NCI-H510A treated with DMSO at 0.1 percent for 48 hours (cell line): ENCODE measurements at places on chromosomes 12 and 14.

GRCh38 chr12:65308006-65308405 is 29.5 kb downstream of the MSRB3 start:
- DNase-seq: no peak

DNA sequence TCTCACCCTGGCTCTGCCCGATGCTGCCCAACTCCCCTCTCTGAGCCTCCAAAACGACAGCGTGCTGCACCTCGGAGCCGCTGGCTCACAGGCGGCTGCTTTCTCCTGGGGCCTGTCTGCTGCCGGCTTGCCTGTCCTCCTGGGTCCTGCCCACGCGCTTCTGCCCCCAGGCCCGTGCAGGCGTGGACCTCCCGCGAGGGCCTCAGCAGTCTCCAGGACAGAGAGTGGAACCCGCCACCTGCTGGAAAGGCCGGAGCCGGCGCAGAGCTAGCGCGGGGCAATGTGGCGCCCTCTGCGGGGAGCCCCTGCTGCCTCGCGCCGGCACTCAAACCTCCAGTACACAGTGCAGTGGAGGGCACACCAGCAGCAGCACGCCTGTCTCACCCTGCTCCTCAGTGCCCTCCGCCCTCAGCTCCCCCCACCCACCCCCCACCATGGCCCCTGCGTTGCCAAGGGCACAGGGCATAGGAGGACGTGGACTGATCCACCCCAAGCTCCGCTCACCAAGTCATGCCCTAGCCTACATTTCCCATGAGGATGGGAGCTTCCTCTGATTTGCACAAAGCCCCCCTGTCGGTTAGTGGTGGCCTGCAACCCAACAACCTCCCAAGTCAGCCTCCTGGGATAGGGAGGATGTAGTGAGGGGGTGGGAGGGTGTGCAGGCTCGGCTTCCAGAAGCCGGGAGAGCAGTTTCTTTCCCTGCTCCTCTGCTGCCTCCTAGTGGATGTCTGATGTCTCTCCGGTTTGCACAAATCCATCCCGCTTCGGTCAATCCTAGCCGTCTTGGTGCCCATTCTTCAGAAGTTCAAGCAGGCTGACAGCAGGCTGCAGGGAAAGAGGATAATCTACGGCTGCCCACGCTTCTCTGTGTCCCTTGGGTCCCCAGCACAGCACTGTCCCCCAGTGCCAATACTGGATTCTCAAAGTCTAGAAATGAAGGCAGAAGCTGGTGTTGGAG is 25.2 kb downstream of the KRT8 start:
- DNase-seq: peak; percentile 95

DNA sequence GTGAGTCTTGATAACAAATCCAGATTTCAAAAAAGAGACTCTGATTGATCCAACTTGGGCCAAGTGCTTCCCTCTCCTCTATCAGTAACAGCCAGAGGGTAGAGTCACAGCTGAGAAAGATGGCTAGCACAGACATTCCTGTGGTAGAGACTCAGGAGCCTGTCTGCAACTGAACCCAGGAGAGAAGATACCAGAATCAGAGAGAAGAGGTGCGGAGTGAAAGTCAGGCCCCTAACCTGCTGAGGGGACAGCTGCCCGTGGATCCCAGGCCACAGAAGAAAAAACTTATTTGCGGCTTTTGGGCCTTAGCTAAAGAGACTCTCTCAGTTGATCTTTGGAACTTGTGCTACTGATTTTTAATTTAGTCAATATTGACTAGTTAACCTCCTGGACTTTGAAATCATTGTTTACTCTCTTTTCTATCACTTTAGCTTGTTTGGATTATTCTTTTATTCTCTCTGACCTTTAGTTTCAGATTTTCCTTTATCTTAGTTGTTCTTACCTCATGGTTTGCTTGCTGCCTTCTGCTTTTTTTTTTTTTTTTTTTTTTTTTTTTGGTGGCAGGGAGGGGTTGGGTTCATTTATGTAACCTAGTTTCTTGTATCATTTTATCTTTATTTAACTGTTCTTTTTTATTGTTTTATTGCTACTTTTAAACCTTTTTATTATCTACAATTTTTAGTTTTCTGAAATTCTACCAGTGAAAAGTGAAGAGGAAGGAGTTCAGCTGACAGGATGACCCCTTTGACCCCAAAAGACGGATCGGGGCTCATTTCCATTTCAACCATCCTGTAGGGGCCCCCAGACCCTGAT is 154.9 kb upstream of the KRR1 start:
- DNase-seq: no peak

DNA sequence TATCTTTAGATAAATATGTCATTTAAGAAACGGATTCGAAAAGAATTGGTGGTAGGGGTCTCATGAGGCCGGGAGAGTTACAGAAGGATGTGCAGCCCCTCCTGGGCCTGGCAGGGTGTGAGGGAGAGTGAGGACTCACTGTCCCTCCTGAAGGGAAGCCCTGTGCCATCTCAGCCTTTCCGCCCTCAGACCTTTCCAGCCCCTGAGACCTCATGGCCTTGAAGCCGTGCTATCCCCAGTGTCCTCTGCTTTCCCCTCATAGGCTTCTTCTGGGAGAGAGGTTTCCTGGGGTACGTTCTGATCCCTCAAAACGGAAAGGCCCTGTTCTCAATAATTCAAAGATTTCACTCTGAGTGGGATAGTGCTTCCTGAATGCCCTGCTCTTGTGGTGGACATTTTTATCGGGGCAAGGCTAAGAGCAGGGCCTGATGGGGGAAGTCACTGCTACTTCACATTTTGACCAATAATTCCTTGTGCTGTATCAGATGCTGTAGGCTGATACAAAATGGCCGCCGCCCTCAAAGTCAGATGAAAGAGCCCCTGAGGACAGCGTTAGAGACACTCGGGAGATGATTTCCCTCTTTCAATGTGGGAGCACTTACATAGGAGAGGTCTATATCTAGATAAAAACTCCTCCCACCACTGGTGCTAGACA is 1.3 kb downstream of the CD4 start:
- DNase-seq: no peak

DNA sequence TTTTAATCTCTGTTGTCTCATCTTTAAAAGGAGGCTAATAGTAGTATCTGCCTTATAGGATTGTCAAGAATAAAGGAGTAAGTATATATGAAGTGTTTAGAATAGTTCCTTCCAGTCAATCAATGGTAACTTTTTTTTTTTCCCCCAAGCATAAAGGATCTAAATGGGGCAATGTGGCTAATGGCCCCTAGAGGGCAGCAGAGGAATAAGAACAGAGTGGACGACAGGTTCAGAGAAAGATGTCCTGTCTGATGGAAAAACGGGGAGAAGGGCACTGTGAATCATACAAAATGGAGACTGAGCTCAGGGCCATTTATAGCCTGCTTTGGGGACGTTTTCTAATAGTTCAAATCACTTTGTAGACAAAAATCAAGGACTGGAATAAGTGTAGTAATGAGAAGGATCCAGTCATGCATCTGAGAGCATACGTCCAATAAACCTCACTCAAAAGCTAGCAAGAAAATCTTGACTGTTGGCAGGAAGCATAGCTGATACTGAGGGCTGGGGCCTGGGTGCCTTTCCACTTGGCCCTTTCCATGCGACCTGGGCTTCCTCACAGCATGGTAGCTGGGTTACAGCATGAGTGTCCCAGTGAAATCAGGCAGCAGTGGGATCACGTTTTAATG is 51.3 kb downstream of the IFNG-AS1 start:
- peak; percentile 92 for DNase-seq

- no peak for DNase-seq
Observed at GRCh38 chr12:15532364-15532977, 210.2 kb downstream of the PTPRO start.

- no peak for DNase-seq
Observed at GRCh38 chr14:28426960-28427359, 339.6 kb upstream of the FOXG1 start.

GRCh38 chr12:51270067-51270950 is at the start of gene SMAGP:
Gene SMAGP (minus strand): TSS chr12:51270415. CDS start chr12:51269278, 1,137 bp downstream.
- peak; percentile 70 for DNase-seq

GRCh38 chr12:117580015-117580717 is 218.7 kb upstream of the NOS1 start:
- DNase-seq: no peak

- no peak for DNase-seq
Observed at GRCh38 chr14:92932448-92933395, 9.8 kb downstream of the CHGA start.

- DNase-seq: peak; percentile 40
Observed at GRCh38 chr14:95774265-95775160, 60.6 kb upstream of the TCL1A start.

- DNase-seq: peak; percentile 45
Observed at GRCh38 chr14:104367866-104368750, 211.5 kb upstream of the C14orf180 start.

- no peak for DNase-seq
Observed at GRCh38 chr12:63042646-63043045, 107.7 kb upstream of the PPM1H start.

DNA sequence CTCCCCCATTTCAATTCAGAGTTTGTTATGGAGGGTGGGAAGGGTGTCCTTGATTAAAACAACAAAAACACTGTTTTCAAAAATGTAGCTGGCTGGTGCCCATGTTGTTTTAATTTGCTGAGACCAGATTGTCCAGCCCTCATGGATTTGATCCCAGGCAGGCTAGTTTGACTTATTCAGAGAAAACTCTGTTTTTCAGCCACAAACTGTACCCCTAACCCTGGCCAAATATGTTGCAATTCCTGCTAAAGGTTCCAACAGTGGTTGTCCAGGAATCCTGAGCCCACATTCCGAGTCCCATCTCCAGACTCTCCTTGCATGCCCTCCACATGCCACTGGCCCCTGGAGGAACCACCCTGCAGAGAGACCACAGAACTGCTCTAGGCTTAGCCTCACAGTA is 36.0 kb downstream of the MAP1LC3B2 start:
- DNase-seq: no peak

- DNase-seq: no peak
Observed at GRCh38 chr12:7127916-7128626, 618 bp downstream of the RBP5 start.

GRCh38 chr12:120497524-120498150 is 1.7 kb downstream of the DYNLL1 start:
- DNase-seq: no peak

GRCh38 chr12:132513070-132513398 is 23.1 kb downstream of the FBRSL1 start:
- DNase-seq: no peak

DNA sequence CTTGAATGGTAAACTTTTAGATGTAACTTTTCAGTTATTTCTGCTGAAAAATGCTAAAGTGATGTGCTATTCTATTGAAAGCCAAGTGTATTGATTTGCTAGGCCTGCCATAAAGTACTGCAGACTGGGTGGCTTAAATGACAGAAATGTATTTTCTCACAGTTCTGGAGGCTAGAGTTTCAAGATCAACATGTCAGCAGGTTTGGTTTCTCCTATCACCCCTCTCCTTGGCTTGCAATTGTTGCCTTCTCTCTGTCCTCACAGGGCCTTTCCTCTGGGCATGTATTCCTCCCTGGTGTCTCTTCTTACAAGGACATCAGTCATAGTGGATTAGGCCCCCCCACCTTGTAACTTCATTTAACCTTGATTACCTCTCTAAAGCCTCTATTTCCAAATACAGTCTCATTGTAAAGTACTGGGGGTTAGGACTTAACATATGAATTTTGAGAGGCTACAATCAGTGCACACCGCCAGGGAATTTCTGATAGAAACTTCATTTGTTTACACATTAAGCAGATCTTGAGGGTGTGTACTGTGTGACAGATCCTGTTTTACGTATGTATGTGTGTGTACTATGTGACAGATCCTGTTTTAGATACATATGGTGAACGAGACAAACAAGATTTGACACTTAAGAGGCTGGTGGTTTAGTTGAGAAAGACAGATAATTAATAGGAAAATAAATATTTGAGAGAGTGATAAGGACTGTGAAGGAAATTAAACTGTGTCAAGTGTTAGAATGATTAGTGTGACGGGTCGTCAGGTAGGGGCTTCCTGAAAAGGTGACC is 49.5 kb downstream of the ADIPOR2 start:
- DNase-seq: no peak

DNA sequence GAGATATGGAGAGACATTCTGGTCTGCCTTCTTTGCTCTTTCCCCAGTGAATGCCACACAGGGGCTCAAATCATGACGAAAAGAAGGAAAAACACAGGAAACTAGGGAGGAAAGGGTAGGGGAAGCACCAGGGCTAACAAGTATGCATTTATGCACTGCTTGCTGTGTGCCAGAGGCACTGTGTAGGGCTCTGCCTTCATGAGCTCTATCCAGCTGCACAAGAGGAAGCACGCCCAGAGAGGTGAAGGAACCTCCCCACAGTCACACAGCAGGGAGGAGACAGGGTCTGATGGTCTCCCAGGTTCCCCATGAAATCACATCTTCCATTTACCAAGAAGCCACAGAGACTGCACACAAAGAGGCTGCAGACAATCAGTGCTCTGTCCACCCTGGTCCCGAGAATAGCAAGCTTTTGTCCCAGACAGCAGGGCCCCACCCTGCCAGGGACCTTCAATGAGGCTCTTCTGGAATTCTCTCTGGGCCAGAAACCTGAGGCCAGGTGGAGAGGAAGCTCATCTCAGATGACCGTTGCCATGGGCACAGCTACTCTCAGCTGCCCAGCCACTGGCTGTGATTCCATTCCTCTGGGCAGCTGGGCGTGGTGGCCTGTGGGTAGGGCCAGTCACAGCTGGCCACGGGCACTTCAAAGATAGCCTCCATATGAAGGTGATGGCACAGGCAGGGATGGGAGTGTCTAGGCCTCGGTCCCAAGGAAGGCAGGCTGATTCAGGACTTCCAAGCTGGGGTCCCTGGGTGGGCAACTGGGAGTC is 7.3 kb upstream of the TRPV4 start:
- peak; percentile 42 for DNase-seq

DNA sequence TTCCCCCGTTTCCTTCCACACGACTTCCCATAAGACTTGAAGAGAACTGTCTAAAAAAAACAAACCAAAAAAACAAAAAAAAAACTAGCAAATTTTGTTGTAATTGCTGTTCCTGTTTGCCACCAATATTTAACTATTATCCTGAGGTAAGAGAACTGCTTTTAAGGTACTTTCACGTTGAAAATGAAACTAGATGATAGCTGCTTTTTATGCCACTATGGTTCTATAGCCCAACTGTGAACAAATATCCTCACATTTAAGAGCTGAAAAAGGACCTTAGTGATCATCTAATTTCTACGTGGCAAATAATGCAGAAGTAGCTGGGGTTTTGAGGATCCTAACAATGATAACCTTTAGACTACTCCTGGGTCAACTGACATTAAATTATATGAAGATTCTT is 98.6 kb downstream of the TAOK3 start:
- DNase-seq: no peak

DNA sequence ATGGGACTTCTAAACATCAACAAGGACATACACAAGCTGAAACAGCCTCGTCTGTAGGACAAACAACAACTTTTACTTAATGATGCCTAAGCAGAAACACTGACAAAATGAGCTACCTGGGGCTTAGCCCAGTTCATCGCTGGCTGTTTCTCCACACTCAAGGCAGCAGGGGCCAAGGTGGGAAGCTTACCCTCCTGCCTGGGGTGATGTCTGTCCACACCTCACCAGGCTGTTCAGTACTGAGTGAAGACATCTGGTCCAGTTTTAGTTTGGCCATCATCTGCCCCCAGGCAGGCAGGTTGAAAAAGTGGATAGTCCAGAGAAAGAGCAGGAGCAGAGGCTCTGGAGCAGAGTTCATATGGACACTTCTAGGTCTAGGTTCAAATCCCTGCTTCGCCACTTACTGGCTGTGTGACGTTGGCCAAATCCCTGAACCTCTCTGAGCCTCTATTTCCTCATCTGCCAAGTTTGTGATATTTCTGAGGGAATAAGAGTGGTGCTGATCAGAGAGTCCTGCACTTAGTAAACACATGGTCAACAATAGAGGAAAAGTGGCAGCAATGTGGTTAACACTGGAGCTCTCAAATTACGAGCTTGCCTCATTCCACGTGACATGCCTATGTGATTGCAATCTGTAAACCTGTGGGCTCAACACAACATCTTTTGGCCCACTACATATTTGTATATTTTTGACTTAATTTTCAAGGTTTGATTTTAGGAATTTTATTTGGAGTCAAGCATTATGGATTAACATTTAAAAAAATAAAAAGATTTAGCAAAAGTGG is 720.1 kb upstream of the TMEM132C start:
- DNase-seq: peak; percentile 44
